Fibroblast of the aortic adventitia (primary cell): ENCODE measurements at places on chromosomes 6 and 20. TPM values are rescaled to one million over a fixed set of nuclear protein-coding genes. Genes with fewer than 3 reads are reported as not detected.

Gene XKR7
- total RNA-seq = not detected in 2 replicates

Gene NOX3
- total RNA-seq = not detected in 2 replicates

Gene CD40
- total RNA-seq = 0.45 and 1.5 TPM in 2 replicates

Gene RBM24
- total RNA-seq = 0.65 and 1.9 TPM in 2 replicates

Gene C4B
- total RNA-seq = 4.1 and 19.4 TPM in 2 replicates

Gene BAG2
- 8.2 and 24.1 TPM in 2 replicates for total RNA-seq

DNA sequence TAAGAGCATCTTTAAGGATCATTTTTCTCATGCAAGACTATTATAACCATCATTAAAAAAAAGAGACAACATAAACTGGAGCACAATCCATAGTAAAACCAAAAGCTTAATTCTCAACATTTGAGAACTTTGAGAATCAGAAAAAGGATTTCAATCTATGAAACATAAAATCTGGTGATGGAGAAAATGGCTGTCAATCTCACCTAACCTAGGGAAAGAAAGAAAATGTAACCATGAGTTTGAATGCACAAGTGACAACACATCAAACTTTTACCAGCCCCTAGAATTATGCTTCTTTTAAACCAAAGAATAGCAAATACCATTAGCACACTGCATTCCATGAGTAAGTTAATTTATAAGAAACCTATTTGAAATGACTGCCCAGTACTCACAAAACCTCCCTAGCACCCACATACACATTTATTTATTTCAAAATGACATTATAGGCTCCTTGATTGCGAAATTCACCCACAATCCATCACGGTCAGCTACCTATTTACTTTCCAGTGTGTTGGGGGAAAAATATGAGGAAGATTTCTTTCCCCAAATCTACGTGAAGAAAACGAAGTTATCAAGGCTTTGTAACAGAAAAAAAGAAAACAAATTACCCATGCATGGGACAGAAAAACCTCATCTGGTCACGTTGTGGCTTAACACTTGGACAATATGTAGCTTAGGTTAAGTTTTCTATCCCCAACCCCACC, 828 bp downstream of the ASCC3 start:
- peak; percentile 37 for DNase-seq

GRCh38 chr20:32479697-32480171, 105.4 kb downstream of the NOL4L start:
- DNase-seq = no peak

GRCh38 chr20:62726716-62727583, 18.3 kb downstream of the NTSR1 start:
- no peak for DNase-seq

DNA sequence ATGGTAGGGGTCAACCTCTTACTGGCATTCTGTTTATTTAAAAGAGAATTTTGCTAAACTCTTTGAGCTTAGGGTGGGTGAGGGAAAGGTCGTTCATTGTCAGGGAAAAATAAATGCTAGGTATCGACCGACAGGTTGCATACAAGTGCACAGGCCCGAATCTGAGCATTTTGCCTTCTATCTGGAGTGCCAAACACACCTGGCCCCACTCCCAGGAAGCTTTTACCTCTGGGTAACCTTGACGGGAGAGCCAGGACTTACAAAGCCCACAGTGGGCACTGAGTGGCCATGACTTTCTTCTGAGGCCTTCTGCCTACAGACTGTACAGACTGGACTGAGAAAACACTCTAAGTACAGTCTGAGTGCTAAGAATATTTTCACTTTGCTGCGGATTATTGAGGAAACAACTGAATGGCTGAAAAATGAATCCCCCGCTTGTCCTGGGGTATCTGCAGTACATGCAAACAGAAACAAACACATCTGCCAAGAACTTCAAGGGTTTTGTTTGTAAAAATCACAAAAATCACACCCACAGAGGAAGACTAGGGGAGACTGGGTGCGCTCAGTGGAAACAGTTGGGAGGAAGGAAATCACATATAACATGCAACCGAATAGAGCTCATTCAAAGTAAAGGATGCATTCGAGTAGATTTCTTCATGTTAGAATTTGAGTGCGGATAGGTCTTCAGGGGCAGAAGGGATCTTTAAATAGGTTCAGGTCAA, 152.8 kb downstream of the NFATC2 start:
- no peak for DNase-seq

DNA sequence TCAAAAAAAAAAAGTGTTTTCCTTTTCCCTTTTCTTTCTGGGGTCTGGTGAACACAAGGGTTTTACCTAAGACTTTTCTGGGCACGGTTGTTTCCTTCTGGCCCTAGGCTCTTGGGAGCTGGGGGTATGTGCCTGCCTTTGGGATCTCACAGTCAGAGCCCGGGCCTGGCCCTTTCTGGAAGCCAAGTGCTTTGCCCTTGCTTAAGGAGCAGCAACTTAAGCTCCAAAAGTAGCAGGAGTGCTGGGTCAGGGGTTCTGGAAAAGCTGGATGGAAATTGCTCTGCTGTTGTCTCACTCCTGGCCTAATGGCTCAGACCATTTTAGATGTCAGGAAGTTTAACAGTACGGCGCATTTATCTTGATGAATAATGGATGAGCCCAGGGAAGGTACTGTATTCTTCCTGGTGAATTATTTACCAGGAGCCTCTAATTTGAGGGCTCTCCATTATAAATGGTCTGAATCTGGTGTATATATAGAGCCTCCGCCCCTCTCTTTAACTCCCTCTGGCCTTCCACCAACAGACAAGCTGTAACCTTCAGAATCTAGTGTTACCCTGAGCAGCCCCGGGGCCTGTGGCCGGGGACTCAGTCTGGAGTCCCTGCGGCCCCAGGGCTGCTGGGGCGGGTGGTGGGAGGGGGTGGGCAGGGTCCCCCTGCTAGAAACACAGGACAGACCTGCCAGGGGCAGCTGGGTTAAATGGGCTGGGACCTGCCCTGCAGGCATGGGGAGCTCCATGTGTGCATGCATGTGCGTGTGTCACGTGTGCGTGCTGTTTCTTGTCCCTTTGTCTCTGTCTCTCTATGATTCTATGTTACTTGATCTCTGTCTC, 37.5 kb downstream of the PTK7 start:
- peak; percentile 48 for DNase-seq

- peak; percentile 78 for DNase-seq
These were observed 425.2 kb downstream of the CD83 start for GRCh38 chr6:14542670-14543366.

- peak; percentile 17 for DNase-seq
These were observed 76.8 kb upstream of the SIRPG start for GRCh38 chr20:1734269-1734858.

GRCh38 chr20:58816957-58817651, 33.6 kb downstream of the GNAS-AS1 start:
- no peak for DNase-seq

DNA sequence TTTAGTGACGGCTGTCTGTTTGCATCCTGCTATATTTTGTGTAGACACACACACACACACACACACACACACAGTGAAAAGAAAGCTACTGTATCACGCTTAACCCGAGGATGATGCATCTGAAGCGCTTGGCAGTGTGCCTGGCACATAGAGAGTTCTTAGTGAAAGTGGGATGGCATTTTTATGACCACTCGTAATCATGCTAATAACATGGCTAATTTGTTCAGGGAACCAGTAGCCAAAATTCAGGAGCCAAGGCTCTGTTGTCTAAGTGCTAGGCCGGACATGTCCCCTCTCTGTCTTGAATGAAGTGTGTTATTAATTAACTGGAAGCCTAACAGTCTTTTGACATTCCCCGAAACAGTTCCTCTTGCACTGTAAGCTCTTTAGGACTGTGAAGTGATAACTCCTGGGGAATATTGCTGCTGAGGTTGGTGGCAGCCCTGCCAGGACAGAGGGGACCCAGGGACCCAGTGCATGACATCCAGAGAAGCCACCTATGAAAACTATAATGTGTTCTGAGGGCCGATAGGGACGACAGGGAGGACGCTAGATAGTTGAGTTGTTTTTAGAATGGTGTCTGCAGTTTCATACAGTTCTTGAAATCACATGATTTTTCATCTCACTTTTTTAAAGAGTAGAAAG, 45.0 kb upstream of the IRF4 start:
- DNase-seq = no peak

DNA sequence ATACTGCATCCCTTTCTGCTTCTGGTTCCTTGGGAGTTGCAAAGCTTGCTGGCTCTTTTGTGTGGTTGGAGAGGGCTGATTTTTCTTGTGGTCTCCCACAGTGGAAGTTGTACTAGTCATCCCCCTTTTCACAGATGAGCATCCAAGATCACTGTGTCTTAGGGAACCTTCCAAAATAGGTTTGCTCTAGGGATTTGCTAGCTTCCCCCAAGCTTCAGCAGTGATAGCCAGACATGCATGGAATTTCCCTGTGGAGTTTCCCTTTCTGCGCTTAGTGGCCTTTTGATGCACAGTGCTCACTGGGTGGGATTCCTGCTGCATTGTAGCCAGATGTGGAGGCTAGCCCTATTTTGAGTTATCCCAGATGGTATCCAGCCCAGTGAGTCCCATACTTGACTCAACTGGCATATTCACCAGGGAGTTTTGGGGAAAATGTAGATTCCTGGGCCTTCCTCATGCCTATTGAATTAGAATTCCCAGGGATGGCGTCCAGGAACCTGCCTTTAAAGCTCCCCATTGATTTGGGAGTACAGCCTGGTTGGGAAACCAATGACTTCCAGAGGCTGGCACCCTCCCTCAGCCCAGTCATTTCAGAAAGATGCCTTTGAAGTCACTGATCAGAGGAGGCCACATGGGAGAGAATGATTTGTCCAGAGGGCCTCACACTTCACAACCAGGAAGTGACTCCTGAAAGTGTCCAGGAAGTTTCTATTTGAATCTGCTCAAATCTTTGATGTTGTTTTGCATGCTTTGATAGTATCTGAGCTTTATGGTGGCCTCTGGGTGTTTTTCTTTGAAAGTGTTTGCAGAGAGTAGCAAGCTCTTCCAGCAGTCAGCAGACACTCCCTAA, 25.9 kb downstream of the PPARD start:
- peak; percentile 95 for DNase-seq

DNA sequence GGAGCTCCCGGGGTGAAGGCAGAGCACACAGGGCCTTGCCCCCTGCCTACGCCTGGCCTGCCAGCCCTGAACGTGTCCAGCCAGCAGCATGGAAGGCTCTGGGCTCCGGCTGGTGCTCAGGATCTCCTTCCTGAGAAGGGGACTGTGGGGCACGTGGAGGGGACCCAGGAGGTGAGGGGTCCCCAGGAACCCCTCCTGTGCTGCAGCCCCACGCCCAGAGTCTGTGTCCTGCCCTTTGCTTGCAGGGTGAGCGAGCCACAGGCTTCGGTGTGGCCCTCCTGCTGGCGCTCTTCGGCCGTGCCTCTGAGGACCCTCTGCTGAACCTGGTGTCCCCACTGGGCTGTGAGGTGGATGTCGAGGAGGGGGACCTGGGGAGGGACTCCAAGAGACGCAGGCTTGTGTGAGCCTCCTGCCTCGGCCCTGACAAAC, 22.3 kb downstream of the NPEPL1 start:
- no peak for DNase-seq

- peak; percentile 47 for DNase-seq
These were observed 57.0 kb upstream of the GNRH2 start for GRCh38 chr20:2986466-2986865.
